ENCODE measurements at places on chromosomes 16 and 17.
A peak's percentile ranks its signal among the peaks of the same experiment; 100 is the strongest.

GRCh38 chr16:88558457-88559442 lies 11.5 kb upstream of the ZC3H18 start:
- peaks cover 6% of the 10 kb centered on the region for H3K4me1 ChIP-seq
- no peak overlapping the region for H3K4me3 ChIP-seq
- peaks cover 42% of the 10 kb centered on the region for H3K27me3 ChIP-seq
- no peak overlapping the region for H3K27ac ChIP-seq
- DNase-seq: peak; percentile 91

DNA sequence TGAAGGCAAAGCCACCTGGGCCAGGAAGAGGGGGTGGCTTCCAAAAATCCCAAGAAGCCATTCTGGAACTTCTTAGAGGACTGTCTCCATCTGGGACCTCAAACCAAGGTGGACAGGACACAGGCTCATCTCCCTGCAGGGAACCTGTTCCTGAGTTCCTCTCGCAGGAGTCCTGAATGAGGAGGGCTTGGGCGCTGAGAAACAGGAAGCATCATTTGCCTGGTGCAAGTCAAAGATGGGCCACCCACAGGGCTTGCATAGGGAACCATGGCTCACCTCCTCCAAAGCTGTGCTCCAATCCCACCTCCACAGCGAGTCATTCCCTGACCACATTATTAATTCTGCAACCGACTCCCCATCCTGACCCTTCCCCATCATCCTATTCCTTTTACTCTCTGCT lies 55.0 kb upstream of the RPL38 start:
- no peak overlapping the region for H3K4me3 ChIP-seq
- H3K27me3 ChIP-seq: peaks cover 50% of the 10 kb centered on the region
- no peak overlapping the region for H3K27ac ChIP-seq
- H3K4me1 ChIP-seq: no peaks in the 10 kb centered on the region

DNA sequence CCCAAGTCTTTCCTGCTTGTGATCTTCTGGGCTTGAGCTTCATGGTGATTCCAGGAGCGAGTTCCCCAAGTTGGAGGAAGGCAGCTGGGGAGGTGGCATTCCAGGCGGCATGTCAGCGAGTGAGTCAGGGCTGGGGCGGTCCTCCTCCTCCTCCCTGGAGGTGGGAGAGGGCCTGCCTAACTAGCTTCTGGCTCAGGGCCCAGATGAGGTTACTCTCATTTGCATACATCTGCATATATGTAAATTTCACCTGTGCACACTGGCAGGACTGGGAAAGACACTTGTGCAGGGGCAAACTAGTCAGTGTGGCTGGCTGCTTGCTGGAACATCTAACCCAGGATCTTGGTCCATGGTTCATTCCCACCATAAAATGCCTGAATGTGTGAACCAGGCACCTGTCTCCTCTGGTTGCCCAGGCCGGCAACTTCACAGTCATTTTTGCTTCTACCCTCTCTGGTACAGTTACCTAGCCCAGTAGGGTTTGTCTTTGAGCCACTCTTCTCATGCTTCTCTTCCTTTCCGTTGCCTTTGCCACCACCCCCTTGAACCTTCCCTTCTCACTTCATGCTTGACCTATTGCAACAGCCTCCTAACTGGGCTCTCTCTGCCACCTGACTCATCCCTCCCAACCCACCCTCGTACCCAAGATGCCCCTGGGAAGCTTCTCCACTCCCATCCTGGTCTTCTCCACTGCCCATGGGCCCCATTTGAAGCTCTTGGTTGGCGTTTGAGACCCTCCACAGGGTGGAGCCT lies 9.6 kb upstream of the DLX4 start:
- H3K36me3 ChIP-seq: no peaks in the 10 kb centered on the region
- DNase-seq: no peak
- H3K4me3 ChIP-seq: no peak overlapping the region
- peaks cover 5% of the 10 kb centered on the region for H3K27me3 ChIP-seq
- H3K4me1 ChIP-seq: peaks cover 9% of the 10 kb centered on the region

DNA sequence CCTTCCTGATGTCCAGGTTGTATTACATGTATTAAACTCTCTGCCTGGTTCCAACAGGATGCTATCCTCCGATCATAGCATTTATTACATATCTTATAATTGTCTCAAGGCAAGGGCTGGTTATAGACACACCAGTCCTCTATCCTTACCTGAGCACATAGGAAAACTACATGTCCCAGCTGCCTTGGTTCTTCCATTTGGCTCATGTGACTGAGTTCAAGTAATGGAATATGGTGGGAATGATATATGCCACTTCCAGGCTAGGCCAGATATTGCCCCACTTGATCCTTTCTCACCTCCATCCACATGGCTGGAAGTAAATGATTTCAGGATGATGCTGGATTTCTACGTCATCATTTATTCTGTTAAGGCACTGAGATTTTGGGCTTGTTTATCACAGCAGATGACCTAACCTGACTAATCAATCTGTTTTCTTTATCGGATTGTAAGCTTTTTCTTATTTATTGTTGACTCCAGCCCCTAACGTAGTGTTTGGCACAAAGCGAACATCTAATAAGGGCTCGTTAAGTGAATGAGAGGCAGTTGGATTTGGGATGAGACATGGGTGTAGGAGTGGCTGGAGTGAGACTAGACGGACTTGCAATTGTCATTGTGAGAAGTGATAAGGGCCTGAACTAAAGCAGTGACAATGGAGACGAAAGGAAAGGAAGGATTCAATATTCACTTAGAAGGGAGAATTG lies 8.2 kb upstream of the SHISA9 start:
- DNase-seq: no peak
- H3K27ac ChIP-seq: no peak overlapping the region
- no peaks in the 10 kb centered on the region for H3K27me3 ChIP-seq
- H3K36me3 ChIP-seq: no peaks in the 10 kb centered on the region
- no peak overlapping the region for H3K4me3 ChIP-seq

- H3K4me3 ChIP-seq: no peak overlapping the region
- H3K27me3 ChIP-seq: no peaks in the 10 kb centered on the region
- DNase-seq: no peak
- H3K36me3 ChIP-seq: peaks cover 52% of the 10 kb centered on the region
- H3K4me1 ChIP-seq: no peaks in the 10 kb centered on the region
- no peak overlapping the region for H3K27ac ChIP-seq
Measured at GRCh38 chr16:3674513-3675295, 20.2 kb downstream of the DNASE1 start.

DNA sequence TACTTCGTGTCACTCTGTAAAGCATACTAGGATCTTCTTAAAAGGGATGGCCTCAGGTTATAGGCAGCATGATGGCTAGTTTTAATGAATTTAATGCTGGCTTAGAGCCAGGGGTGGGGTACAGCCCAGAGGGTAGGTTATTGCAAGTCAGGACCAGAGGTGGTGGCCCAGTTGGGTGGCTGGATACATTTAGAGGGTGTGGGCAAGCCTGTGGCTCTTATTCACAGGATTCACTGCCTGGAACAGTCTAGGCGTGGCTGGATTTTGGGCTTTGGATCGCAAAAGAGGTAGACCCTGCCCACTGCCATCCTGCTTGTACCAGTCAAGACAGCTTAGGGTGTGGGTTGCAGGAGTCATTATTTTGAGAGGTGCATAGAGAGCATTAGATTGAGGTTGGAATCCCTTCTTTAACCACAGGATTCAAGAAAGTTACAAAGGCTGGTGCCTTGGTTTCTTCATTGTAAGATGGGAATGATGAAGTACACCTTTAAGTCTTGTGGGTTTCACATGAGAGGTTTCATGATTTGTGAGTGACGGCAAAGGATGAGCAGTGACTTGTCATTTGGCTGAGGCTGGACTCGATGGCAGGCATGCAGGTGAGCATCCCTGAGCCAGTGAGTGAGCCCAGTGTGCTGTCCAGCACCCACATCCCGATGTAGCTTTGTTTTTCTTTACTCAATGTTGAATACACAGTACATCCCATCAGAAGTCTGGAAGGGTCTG lies 85.2 kb downstream of the KSR1 start:
- peaks cover 21% of the 10 kb centered on the region for H3K4me1 ChIP-seq
- H3K27me3 ChIP-seq: no peaks in the 10 kb centered on the region
- H3K27ac ChIP-seq: no peak overlapping the region
- H3K36me3 ChIP-seq: no peaks in the 10 kb centered on the region
- no peak overlapping the region for H3K4me3 ChIP-seq
- no peak for DNase-seq

DNA sequence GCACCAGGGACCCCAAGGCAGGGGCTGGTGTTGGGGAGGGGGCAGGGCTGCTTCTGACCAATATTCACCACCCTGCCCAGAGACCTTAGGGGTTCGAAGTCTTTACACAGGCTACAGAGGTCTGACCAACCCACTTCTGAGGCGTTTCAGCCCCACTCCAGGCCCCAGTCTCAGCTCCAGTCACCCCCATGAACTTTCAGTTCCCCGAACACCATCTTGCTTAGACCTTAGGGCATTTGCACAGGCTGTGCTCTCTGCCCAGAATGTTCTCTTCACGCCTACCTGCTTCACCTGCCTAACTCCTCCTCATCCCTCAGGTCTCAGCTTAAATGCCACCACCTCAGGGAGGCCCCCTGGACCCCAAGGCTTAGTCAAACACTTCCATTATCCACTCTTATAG lies 25.8 kb upstream of the CPNE2 start:
- H3K27me3 ChIP-seq: no peaks in the 10 kb centered on the region
- DNase-seq: no peak
- no peak overlapping the region for H3K27ac ChIP-seq
- peaks cover 1% of the 10 kb centered on the region for H3K4me1 ChIP-seq
- no peak overlapping the region for H3K4me3 ChIP-seq

DNA sequence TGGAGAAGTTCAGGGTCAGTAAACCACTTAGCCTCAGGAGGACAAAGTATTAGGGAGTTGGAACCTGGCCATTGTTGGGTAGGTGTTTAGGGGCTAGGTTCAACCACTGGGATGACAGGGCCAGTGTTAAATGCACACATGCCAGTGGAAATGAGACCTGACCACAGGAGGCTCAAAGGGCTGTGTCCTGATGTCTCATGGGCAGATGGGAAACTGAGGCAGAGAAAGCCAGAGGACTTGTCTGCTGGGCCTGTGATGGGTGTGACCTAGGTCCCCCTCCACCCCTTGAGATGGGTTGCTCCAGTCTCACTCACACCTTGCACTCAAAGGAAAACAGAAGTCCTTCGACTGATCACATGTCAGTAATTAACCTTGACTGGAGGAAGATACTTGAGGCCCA lies 16.0 kb downstream of the CPNE2 start:
- H3K36me3 ChIP-seq: peaks cover 3% of the 10 kb centered on the region
- H3K27me3 ChIP-seq: no peaks in the 10 kb centered on the region
- no peak overlapping the region for H3K27ac ChIP-seq
- no peak for DNase-seq

GRCh38 chr17:50908140-50908859 lies 42.1 kb upstream of the TOB1 start:
- DNase-seq: no peak
- no peak overlapping the region for H3K4me3 ChIP-seq
- peak overlapping the region; percentile 88 for H3K27ac ChIP-seq
- no peaks in the 10 kb centered on the region for H3K27me3 ChIP-seq
- peaks cover 87% of the 10 kb centered on the region for H3K4me1 ChIP-seq
- H3K36me3 ChIP-seq: no peaks in the 10 kb centered on the region

DNA sequence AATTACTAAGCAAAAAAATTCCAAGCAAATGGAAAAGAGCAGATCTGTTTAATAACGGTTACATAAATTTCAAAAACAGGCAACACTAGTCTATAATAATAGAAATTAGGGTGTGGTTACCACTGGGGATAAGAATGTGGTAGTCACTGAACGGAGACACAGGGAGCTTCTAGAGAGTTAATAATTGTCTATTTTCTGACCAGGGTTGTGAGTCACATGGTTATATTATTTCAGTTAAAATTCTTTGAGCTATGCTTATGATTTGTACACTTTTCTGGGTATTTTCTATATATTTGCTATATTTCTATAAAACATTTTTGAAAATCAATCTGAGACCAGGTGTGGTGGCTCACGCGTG lies 433.9 kb upstream of the MAF start:
- H3K4me3 ChIP-seq: no peak overlapping the region
- H3K36me3 ChIP-seq: no peaks in the 10 kb centered on the region
- no peak overlapping the region for H3K27ac ChIP-seq

- DNase-seq: peak; percentile 64
Measured at GRCh38 chr17:41464682-41465081, 2.5 kb downstream of the KRT32 start.

DNA sequence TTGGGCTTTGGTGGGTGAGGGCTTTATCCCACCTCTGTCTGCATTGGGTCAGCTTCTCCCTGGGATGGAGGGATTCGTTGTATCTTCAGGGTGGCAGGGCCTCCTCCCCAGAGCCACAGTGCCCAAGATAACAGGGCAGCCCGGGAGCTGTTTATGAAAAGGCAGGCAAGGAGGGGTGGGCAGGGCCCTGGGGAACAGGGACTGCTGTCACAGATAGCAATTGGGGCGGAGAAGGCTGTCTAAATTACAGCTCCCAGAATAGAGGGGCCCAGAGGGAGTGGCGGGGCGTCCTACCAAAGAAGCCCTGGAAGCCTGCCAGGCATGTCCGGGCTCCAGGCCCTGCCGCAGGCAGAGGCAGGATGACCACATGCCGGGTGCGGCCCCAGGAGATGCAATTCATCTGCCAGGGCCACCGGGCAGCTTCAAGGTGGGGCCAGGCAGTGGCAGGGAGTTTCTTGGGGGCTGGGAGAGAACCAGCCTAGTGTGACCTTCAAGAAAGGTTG lies 18.8 kb upstream of the PHOSPHO1 start:
- peaks cover 40% of the 10 kb centered on the region for H3K27me3 ChIP-seq
- H3K4me3 ChIP-seq: no peak overlapping the region
- H3K4me1 ChIP-seq: peaks cover 6% of the 10 kb centered on the region
- DNase-seq: peak; percentile 65
- no peaks in the 10 kb centered on the region for H3K36me3 ChIP-seq

DNA sequence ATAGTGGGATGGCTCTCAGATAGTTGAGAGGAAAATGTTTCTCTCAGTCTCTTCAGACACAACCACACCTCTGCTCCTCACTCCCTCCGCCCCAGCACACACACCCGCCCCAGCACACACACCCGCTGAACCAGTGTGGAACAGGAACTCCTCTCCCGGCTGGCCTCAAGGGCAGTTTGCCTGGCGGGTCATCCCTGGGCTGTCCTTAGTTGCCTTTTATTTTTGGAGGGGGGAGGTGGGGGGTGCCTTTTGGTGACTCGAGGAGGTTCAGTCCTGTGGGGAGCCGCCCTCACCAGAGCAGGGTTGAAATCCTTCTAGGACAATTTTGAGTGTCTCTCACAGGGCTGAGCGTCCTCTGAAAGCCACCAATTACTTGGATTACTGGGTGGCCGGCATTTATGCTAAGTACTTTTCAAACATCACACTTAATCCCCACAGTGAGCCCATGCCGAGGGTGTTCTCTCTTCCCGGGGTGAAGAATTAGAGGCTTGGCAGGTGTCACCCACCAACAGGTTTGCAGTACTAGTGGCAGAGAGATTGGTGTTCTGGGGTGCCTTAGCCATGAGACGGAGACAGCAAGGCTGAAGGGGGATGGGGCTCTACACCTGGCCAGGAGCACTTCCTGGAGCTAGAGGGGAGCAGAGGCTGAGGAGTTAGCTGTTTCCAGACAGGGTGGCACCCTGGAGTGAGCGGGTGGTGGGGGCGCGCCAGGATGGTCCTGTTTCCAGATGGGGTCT lies 2.8 kb downstream of the RASD1 start:
- peaks cover 17% of the 10 kb centered on the region for H3K27me3 ChIP-seq
- H3K36me3 ChIP-seq: peaks cover 31% of the 10 kb centered on the region
- no peak overlapping the region for H3K4me3 ChIP-seq
- peak; percentile 67 for DNase-seq

GRCh38 chr16:48292452-48292851 lies 45.1 kb upstream of the ABCC11 start:
- peak overlapping the region; percentile 34 for H3K27ac ChIP-seq
- no peaks in the 10 kb centered on the region for H3K27me3 ChIP-seq
- H3K36me3 ChIP-seq: peaks cover 55% of the 10 kb centered on the region
- no peak overlapping the region for H3K4me3 ChIP-seq
